Left lobe of liver (tissue), 2 donors: ENCODE measurements at places on chromosomes 2 and 18.

- no peak for DNase-seq
Observed at GRCh38 chr2:61961231-61961901, 55.9 kb downstream of the COMMD1 start.

DNA sequence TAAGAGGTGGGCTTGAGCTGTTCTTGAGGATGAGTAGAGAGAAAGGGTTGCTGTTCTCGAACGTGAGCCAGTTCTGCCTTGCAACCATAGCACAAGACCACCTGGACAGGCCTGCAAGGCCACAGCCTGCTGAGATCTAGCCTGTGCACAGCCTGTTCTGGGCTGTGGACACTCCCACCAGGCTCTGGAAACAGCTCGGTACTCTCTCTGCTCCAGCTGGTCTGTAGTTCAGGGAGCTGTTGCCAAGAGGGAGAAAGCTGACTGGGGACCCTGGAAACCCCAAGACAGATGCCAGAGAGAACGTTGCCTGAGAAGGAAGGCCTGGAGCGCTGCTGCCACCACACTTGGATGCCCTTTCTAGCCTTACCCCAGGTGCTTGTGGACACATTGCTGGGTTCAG lies 69.8 kb downstream of the CTIF start:
- DNase-seq = no peak

- no peak for DNase-seq
Observed at GRCh38 chr2:210681491-210681890, 125.1 kb downstream of the CPS1 start.

DNA sequence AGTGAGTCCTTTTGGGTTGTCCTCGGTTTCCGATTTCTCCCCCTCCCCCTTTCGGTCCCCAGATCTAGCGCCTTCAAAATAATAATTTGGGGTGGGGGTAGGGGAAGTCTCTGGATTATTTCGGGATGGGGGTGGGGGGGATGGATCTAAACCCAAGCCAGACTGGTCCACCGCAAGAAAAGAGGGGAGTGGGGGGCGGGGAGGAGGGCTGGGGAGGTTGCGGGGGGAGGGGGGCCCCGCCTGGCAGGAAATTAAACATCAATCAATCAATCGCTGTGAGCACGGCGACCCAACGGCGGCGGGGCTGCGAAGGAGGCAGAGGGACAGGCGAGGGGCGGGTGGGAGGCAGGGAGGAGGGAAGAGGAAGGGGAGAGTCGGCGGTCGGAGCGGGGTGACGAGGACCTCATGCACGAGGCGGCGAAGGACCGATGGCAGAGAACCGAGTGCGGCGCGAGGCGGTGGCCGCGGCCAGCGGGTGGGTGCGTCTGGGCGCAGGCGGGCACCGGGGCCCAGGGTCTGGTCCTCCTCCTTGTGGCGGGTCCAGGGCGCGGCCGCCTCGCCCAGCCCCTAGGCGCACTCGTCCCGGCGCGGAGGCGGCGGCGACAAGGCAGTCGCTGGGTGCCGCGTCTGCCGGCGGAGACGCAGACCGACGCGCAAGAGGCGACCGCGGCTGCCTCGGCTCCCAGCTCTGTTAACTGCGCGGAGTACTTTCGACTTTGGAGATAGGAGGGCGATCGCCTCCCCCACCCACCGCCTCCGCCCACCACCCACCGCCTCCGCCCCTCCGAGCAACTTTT lies 468 bp upstream of the SATB2 start:
- DNase-seq = no peak

DNA sequence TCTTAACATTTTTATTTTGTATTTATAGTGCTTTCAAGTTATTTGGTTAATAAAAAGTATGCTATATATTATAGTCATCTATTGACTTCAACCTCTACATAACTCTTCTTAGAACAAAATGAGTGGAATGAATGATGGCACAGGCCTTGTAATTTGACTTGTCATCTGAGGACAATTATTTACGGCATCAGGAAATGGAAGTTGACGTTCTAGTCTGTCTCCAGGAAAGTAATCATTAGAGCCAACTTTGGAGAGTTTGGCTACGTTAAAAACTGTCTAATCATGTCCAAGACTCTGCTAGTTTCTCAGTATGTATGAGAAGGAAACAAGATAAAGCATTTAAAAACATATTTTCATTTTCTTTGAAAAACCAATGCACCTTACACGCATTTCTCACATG lies 353.6 kb downstream of the ARHGAP15 start:
- DNase-seq = no peak

- DNase-seq = no peak
Observed at GRCh38 chr2:191582355-191582754, 95.6 kb upstream of the NABP1 start.

GRCh38 chr2:120385355-120386127 lies 39.6 kb downstream of the INHBB start:
- DNase-seq = no peak

- DNase-seq = no peak
Observed at GRCh38 chr2:46051085-46051484, 246.1 kb upstream of the EPAS1 start.

- DNase-seq = no peak
Observed at GRCh38 chr2:173705656-173706055, 259.5 kb downstream of the SP3 start.

- no peak for DNase-seq
Observed at GRCh38 chr2:240460781-240461431, 25.4 kb downstream of the GPC1 start.

GRCh38 chr18:35436076-35436649 lies 59.0 kb upstream of the ZNF396 start:
- DNase-seq = no peak

DNA sequence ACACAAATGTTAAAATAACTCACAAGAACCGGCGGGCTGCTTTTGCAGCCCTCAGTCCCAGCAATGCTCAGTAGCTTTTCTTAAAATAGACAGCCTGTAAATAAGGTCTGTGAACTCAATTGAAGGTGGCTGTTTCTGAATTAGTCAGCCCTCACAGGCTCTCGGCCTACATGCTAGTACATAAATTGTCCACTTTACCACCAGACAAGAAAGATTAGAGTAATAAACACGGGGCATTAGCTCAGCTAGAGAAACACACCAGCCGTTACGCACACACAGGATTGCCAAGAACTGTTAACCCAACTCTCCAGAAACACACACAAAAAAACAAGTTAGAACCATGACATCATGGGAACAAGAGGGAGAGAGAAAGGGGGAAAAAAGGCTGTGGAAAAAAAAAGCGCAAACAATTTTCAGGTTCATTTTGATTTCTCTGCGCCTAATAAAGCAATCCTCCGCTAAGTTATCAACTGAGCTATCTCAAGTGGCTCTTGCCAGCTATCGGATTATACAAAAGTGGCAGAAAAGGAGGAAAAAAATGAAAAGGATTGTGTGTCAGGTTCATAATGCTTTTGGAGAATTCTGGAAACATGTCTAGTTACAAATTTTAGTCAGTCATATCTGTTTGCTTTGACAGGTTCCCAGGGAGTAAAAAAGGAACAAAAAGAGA lies 89.1 kb downstream of the ZEB2 start:
- no peak for DNase-seq

DNA sequence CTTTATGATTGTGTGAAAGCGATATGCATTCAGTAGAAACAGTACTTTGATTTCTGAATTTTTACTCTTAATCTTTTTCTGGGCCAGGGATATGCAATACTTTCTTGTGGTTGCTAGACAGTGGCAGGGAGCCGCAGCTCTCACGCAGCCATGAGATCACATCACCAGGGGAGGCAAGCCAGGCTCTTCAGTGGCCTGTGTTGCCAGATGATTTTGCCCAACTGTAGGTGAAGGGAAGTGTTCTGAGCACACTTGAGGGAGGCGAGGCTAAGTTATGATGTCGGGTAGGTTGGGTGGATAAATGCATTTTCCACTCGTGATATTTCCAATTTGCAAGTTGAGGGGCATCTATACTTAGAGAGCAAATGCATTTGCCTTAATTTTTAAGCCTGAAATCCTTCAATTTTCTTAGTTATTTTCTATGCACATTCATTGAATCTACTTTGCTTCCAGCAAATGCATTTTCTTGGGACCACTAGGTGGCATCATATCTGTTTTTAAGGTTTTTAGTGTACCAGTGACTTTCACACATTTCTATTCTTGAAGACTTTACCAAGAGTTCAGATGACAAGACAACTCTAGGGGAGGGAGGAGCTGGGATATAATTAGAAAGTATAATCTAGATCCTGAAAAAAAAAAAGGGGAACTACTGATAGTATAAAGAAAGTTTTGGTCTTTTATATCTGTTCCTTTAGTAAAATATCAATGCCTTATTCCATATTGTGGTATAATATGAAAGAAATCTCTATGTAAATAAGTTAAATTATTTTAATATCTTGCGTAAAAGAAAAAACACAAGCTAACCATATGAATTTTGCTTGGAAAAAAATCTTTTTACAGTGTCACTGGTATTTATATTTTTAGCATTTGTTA lies 643.3 kb downstream of the SOCS6 start:
- DNase-seq = no peak

- DNase-seq = no peak
Observed at GRCh38 chr18:57738078-57738477, 65.0 kb downstream of the ATP8B1 start.

DNA sequence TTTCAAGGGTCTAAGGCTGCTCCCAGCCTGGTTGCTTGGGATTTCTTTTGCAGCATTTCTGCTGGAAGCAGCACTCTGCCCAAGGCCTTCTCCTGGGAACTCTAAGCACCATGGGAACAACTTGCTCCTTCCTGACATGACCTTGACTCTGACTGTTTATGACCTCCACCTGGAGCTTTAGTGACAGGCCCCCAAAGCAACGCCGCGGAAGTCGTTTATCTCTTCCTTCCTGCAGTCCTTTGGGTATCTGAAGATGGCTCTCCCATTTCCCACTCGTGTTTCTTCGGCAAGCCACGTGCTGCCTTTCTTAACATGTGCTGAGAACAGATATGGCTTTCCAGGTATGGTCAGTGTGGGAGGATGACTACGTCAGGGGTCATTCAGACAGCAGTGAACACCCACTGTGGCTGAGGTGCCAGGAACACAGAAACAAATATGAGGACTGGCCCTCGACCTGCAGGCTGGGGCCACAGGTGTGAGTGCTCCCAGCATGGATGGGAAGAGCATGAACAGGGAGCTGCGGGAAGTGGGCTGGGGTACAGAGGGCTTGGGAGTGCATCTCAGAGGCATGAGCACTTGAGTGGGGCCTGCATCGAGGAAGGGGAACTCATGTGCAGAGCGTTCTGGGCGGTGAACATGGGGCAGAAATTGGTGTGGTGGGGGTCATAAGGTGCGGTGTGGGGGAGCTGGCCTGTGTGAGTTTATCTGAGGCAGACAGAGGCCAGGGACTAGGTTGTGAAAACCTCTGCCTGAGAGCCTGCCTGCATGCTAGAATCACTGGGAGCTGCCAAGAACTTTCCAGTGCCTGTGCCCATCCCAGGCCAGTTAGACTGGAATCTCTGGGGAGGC lies 140.5 kb downstream of the TSN start:
- DNase-seq = no peak

DNA sequence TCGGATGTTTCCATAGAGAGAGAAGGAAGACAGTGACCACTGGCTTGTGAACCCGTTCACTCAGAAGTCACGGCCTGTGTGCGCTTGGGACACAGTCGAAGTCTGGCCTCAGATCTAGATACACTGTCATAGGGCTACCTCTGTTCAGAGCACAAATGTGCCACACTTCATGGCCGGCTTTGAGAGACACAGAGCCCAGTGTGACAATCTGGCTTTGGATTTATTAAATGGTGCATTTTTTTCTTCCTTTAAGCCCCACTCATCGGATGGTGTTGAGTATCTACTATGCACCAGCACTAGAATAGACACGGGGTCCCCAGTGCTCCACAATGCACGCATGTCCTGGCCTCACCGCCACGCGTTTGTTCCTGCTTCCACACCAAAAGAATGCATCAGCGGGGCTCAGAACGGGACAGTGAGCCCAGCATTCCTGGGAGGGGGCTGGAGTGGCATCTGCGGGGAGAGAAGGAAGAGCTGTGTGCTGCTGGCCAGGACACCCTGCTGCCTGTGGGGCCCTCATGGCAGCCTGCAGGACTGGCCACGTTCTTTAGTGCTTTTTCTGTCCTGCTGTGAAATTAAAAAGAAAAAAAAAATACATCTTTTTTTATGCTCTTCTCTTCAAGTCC lies 738.9 kb upstream of the SALL3 start:
- no peak for DNase-seq

DNA sequence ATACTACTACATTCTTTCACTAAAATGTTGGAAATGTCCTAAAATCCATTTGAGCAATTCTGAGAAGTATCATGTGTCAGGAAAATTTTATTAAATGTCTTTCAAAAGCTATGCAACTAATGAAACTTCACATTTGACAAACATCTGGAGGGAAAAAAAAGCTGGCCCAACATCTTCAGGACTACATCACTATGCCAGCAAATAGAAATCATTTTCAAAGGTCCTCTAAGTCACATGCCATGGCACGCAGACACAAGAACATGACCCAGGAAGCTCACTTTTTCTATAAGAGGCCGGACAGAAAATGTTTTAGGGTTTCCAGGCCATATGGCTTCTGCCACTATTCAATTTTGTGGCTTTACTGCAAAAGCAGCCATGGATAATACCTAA lies 11.6 kb downstream of the KANSL3 start:
- DNase-seq = no peak

GRCh38 chr2:126822115-126822514 lies 76.6 kb upstream of the TEX51 start:
- DNase-seq = no peak

- DNase-seq = no peak
Observed at GRCh38 chr18:72041313-72042032, 502.7 kb downstream of the CBLN2 start.

- no peak for DNase-seq
Observed at GRCh38 chr2:64326578-64327050, 127.3 kb upstream of the LGALSL start.

DNA sequence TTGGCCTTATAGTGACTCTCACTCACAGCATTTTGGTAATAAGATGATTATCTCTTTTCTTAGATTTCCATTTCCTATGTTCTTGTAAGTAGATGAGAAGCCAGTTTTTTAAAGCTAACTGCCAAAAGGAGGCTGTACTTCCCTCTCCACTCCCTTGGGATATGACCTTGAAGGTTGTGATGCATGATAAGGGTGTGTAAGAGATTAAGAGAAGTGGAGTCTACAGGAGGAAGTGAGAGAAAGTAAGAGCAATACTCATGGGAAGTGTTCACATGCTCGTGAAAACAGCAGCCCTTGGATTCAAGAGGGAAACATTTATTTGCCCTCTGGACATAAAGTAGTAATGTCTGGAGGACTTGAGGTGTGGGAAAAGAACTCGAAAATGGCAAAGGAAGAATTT lies 171.5 kb downstream of the EVA1A start:
- DNase-seq = no peak

GRCh38 chr2:120832296-120833070 lies 96.8 kb downstream of the GLI2 start:
- DNase-seq = no peak

GRCh38 chr2:67898595-67898994 lies 164.2 kb downstream of the C1D start:
- DNase-seq = no peak

DNA sequence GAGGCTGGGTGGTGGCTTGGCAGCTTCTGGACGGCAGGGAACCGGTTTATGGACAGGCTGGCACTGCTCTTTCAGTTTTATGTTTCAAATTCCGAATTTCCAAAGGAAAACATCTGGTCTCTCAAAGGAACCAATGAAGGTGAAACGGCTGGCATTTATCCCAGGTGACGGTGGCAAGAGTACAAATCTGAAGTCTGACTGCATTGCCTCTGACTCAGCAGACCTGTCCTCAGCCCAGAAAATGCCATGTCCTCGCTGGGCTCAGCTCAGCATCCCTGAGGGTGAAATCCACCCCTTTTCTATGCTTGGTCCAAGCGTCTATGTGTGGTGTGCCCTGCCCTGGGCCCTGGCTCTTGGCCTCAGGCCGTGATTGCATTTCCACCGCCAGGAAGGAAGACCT lies 38.1 kb downstream of the NAPG start:
- DNase-seq = no peak

GRCh38 chr2:239629926-239630617 lies 229.3 kb upstream of the HDAC4 start:
- no peak for DNase-seq
